ENCODE measurements at places on chromosomes 5 and 9.
A peak's percentile ranks its signal among the peaks of the same experiment; 100 is the strongest.

DNA sequence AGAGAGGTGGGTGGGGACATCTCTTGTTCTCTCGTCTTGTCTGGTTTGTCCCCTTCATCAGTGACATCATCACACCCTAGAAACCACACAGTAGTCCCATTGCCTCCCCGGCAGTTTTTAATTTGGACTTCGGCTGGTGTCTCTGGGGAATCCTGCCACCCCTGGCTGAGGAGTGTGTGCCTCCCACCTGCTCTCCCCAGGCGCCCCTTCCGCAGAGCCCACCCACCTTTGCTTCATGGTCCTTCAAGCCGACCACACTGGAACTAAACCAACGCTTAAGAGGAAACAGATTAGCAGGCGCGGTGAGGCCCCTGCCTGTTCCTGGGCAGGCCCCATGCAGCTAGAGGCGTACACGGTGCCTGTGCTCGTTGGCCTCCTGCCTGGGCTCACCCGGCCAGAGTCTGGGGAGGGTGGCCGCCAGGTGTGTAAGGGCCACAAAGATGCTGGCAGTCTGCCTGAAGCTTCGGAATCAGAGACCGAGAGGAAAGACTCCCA lies 107.6 kb upstream of the SPRY4 start:
- DNase-seq, result peak; percentile 61

DNA sequence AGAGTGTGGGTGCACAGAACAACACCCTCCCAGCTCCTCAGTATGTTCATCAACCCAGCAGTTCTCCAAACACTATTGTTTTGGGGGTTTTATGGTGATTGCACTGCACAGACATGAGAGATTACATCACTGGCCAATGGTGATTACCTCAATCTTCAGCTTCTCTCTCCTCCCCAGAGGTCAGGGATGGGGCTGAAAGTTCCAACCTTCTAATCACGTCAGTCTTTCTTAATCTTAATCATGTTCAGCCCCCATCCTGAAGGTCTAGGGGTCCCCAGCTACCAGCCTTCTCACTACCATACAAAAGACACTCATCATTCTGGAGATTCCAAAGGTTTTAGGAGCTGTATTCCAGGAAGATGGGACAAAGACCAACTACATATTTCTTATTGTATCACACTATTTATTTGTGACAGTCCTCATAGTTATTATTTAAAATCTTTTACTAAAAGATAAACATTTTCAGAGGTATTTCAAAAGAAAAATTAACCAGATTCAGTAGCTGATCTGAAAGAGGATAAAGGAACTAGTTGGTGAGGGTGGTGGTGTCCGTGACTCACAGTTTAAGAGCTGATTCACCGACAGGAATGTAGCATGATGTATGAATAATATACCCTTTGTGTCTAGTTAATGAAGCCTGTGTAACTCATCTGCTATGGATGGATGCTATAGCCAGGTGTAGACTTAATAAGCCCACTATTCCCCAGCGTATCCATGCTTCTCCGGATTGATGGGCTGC lies 35.6 kb downstream of the RASEF start:
- DNase-seq, result no peak

DNA sequence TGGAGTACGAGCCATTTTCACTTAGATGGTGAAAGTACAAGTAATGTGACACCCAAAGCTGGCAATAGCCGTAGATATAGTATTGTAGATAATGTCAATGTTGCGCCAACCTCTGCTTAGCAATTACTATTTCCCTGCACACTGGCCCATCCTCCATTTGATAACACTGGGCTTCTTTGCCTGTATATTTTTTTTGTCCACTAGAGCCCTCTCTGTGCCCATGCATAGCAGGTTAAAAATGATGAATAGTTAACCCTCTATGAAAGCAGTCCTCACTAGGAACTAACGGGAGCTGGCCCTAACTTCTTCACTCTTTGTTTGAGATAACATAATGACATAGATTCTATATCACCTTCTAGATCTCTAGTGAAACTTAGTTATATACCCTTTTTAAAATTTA lies 416.8 kb downstream of the TUSC1 start:
- DNase-seq, result no peak

GRCh38 chr5:37553720-37554404 lies 174.7 kb downstream of the WDR70 start:
- no peak for DNase-seq

DNA sequence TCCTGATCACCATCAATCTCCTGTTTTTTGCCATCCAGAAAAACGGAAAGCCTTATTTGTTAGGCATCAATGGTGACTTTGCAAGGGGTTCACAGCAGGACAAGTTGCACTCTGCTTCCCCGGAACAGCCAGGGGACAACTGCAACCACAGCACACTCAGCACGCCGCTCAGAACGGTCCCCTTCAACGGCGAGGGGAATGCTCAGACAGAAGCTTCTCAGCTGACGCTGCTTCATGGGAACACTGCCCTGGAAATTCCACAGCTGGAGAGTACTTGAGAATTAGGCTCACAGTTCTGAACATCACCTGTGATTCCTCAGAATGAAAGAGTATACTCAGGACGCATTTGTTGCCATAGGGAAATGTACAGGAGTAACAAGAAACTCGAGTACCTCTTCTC lies 40.1 kb upstream of the PLPP6 start:
- DNase-seq, result no peak

- no peak for DNase-seq
Observed at GRCh38 chr9:109295221-109296130, 25.4 kb downstream of the EPB41L4B start.

DNA sequence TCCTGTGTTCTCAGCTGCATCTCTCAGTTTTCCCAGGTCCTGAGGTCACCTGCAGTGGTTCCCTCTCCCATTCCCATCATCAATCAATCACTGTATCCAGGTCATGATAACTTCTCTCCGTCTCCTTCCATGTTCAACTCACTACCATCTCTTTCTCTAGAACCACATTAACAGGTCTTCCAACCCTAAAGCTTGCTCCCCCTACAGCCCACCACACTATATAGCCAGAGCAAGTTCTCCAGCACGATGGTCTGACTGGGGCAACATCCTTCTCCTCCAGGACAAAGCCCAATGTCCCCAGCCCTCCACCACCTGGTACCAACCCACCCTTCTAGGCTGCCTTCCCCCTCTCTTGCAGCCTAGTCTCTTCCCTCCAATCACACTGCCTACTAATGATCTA lies 241.6 kb downstream of the CDK5RAP2 start:
- no peak for DNase-seq

GRCh38 chr5:74326571-74327338 lies 313.8 kb downstream of the ENC1 start:
- peak; percentile 77 for DNase-seq

DNA sequence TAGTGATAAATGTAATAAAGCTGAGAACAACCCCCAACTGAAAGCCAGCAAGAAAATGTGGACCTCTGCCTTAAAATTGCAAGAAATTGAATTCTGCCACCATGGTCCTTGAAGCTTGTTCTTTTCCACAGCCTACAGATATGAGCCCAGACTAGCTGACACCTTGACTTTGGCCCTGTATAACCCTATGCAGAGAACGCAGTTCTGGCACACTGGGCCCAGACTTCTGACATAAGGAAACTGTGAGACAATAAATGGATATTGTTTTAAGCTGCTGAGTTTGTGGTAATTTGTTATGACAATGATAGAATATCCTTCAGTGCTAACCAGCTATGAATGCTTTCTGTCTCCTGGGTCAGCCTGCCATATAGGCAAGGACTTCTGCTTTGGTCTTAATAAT lies 315.6 kb upstream of the RIOK2 start:
- no peak for DNase-seq

DNA sequence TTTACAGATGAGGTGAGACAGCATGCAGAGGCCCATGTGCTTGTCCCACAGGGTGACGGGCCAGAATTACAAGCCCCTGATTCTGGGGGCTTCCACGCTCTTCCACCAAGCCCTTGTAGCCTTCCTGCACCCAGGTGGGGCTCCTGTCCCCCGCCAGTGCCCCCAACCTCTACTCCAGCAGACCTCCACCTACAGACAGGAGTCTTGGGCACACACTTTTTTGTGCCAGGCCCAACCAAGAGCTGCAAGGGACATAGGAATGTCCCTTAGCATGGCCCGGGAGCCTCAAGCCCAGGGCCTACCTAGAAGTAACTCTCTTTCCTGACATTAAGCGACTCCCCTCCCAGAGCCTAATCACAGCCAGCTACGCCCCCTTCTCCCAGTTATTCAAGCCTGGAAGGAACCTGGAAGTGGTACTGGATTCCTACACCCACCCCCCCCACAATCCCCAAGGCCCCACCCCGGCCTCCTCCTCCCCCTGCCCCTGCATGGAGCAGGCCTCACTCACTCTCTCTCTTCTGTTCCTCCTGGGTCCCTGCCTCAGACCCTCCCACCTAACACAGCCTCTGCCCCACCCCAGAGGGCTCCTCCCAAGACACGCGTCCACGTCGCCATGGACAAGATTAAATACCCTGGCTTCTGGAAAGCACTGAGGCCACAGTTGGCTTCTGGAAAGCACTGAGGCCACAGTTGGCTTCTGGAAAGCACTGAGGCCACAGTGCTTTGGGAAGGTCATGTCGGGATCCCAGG lies 30.5 kb downstream of the ADAMTS2 start:
- DNase-seq, result no peak

- DNase-seq, result no peak
Observed at GRCh38 chr9:87238545-87238944, 259.1 kb upstream of the DAPK1 start.

DNA sequence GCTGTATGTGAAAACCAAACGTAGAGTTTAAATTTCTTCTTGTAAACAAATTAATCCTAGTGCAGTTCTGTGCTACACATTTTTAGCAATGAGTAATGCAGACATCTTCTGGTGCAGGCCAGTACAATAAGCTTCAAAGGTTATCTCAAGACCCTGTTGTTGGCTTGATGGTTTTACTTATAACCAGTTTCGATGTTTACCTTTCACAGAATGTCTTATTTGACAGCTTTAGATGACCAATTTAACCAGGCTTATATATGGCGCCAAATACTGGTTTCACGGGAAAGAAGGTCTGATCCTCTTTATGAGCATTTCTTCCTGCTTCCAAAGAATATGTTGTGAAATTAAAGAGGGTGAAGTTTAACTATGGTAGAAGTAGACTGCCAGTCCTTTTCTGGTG lies 9.9 kb downstream of the ZFAND5 start:
- no peak for DNase-seq

DNA sequence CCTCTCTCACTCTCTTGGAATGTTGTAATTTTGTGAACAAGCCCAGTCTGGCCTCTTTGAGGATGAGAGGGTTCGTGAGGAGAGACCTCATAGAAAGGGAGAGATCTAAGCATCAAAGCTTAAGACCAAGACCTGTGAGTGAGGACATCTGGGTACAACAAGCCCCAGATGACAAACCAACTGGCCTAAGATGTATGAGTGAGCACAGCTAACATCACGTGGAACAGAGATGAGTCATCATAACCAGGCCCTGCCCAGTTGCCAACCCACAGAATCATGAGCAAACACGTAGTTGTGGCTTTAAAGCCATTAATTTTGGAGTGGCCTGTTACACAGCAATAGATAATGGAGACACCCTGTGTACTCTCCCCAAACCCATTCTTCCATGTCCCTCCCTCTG lies 439.1 kb upstream of the KIF2A start:
- no peak for DNase-seq

DNA sequence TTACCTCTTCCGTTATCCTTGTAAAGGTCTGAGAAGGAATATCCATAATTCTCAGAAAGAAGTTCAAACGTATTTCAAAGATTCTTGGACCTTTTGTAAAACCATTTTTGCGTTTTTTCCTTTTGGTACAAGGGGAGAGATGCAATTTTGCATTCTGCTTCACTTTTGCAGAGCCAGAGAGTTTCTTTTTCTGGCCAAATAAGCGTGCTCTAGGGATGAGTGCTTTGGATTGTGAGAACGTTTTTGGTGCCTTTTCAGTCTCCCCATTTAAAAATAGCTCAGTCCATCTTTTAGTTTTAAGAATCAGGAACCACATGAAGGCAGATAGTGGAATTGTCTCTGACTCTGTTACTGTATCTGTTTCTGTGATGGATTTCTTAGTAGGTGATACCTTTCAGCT lies 1.5 kb downstream of the ARHGAP26 start:
- DNase-seq, result no peak

DNA sequence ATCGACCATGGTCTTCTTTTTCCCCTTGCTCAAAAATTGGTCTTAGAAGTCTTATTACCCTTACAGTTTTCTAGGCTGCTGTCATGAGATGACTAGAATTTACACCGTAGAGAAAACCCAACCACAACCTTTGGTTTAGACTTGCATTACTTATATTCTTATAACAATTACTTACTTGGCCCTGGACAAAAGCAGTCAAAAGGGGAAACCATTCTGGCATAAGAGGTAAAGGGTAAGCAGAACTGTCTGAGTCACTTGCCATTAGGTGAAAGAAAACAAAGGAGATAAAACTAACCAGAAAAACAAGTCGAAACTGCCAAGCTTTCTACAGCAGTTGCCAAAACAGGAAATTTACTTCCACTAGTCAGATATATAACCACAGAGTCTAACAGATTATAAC lies 17.9 kb downstream of the TMEM245 start:
- DNase-seq, result no peak

- no peak for DNase-seq
Observed at GRCh38 chr9:121915304-121915625, 177.8 kb downstream of the TTLL11 start.

- no peak for DNase-seq
Observed at GRCh38 chr5:38249812-38250211, 8.5 kb upstream of the EGFLAM start.

DNA sequence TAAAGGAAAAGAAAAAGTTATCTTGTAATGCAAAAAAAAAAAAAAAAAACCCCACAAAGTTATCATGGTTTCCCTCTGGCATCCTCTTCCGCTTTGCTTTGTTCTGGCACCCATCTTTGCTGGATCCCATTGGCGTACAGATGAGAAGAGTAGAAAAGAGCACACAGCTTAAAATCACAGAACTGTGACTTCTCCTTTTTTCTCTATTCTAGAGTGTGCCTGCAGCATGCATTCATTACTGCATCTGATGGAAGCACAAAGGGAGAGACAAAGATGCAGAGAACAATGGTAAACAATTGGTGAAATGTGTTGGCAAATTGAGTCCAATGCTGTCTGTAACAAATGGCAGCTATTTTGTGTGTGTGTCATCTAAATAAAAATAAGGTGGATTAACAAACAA lies 440.8 kb upstream of the PIK3R1 start:
- no peak for DNase-seq

DNA sequence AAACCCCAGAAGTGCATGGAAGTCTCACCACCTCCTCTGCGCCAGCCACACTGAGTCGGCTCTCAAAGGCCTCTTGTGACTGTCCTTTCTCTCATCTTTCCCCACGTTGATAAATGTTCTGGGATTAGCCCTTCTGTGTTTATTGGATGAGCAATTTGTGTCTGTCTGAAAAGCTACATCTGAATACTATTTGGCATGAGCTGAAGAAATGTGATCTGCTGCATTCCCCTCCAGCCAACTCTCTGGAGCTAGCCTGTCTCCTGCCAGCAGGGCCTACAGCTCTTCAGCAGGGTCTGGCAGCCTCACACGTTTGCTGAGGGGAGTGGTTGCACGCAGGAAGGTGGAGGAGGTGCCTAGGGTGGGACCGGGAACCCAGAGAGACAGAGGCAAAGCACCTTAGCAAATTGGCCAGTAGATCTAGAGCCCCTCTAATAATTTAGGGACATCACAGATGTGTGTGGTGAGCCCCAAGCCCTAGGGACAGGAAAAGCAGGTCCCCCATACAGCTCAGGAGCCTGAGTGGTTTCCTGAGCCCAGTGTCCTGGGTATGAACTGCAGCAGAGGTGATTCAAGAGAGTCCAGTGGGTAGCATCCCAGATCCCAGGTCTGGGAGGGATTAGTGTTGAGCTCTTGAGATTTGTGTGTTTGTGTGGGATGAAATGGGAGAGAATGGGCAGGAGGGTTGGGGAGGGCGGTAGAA lies 20.5 kb upstream of the B4GALT1 start:
- no peak for DNase-seq

GRCh38 chr9:117480253-117480652 lies 65.4 kb upstream of the ASTN2 start:
- DNase-seq, result no peak

All from activated T-cell treated with anti-CD3 and anti-CD28 coated beads, Interleukin-2, amount 50 U/mL, for 48 hours (primary cell).